Activated CD8-positive, alpha-beta memory T cell treated with anti-CD3 and anti-CD28 coated beads for 4 hours (primary cell): ENCODE measurements at places on chromosomes 4 and X.

- DNase-seq = no peak
These were observed 1068.4 kb upstream of the INTU start for GRCh38 chr4:126564283-126564854.

- no peak for DNase-seq
These were observed 173.5 kb downstream of the NKX6-1 start for GRCh38 chr4:84325625-84326024.

DNA sequence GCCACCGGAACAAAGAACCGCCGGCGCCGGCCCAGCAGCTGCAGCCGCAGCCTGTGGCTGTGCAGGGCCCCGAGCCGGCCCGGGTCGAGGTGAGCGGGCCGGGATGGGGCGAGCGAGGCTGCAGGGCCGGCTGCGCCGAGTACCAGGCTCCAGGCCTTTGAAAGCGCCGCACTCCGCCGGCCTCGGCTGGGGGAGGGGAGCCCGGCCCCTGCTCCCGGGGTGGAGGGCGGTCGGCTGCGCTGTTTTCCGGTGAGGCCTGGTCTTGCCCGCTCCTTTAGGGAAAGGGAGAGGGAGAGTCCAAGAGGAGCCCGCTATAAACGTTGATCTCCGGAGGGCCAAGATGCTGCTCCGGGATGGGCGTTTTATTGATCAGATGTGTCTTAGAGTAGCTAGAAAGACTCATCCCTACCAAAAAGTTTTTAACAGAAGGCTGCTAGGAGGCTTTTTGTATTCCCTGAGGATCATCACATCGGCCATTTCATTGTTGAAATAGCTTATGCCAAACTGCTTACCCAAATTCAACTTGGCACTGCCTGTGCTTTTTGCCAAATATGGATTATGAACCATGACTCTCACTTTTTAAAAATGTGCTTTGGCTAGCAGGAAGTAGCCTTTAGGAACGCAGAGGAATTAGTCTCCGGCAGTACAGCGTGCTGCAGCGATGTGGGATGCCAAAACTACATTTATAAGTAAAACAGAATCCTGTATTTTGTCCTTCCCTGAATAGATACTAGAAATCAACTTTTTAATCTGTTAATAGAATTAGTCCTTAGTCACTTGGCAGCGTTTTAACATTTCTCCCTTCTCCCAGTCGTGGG is 760 bp downstream of the TMEM165 start:
- no peak for DNase-seq

DNA sequence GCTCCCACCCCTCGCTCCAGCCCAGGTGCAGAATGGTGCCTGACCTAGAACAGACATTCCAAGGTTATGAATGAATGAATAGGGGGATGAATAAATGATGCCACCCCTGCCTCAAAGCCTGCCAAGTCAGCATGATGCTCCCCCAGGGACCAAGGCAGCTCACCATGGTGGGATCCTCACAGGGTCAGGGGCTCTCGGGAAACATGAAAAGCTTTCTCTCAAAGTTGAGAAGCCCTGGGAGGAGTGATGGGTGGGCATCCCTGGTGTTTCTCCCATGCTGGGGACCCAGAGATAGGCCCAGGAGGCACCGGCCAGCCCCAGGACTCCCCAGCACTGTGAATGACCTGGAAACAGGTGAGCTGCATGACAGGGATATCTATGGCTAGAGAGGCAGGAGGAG is 58.9 kb downstream of the HTRA3 start:
- DNase-seq = no peak

DNA sequence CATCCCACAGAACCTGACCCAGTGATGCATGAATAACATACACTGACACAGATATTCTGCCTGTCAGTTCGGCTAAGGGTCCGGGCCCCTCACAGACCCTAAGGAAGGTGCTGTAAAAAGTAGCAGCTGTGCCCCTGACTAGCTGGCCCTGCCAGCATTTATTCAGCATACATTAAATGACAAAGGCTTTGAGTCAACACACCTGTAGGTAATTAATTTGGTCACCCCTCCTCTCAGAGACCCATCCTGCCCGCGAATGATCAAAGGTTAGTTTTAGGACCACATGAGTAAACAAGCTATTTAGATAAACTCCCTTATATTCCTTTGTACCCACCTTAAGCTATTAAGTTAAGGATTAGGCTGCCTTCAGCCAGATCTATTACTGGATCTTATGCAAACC is 429.0 kb upstream of the NWD2 start:
- DNase-seq = no peak

DNA sequence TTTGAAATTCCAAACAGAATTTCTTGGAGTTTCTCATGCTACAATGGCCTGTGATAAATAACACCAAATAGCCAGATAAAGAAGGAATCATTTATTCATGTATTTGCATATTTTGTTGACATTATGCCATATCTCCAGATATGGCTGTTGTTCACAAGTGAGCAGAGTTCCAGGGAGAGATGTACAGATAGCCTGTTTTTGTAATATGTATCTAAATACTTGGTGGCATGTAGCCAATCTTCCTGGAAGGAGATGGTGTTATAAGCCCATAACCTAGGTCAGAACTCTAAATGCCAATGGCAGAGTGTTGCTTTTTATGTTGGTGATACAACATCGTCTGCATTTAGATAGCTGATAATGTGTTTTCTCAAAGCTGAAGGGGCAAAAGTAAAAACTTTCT is 292.2 kb downstream of the FBXO8 start:
- no peak for DNase-seq

GRCh38 chr4:85953651-85954018 is 406.2 kb downstream of the MAPK10 start:
- no peak for DNase-seq

- DNase-seq = no peak
These were observed 101.6 kb downstream of the PDE5A start for GRCh38 chr4:119526786-119527550.

DNA sequence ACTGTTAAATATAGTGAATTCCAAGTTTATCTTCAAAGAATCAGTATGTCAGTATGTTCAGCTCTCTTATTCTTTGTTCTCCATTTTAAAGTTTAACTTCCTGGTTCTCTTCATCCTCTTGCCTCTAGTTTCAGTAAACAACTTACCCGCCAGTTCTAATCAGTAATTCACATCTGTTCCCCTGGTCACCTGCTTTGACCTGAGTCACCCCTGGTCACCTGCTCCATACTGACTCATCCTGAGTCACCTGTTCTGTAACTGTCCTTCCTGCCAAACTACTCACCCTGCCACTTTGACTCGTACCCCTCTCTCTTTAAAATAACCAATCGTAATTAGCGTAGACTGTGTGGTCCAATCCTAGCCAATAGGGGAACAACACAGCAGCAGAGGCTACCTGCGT is 992.7 kb upstream of the HS3ST1 start:
- DNase-seq = no peak

- DNase-seq = no peak
These were observed 24.2 kb upstream of the ARHGEF9 start for GRCh38 chrX:63809173-63809572.

DNA sequence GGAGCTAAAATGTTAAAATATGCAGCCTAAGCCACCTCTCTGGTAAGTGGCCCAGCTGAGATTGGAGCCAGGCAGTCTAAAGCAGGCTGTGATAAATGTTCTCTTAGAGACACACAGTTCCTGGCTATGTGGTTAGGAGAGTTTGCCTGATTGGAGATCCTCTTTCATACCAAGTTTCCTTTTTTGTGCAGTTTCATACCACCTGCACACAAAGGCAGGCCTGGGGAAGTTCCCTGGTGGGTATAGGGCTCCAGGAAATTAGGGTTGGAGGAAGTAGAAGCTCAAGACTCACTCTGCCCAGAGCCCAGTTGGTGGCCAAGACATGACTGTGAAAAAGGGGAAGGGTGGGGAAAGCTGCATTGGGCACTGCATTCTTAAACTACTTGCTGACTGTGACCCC is 16.9 kb downstream of the CYBB start:
- no peak for DNase-seq

DNA sequence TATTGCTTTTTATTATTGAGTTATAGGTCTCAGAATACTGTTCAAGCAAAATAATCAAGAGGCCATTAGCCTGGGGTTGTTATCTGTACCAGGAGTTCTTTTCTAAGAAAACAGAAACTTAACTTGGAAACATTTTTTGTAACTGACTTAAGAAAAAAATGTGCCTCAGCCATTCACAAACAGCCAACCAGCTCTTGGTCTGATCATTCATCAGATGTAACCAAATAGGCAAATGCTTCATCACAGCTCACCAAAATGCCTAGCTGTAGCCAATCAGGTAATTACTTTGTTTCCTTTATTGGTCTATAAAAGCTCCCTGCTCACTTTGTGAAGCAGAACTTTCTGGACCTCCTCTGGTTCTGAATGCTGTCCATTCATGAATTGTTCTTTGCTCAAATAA is 387.7 kb downstream of the FAT4 start:
- DNase-seq = no peak

DNA sequence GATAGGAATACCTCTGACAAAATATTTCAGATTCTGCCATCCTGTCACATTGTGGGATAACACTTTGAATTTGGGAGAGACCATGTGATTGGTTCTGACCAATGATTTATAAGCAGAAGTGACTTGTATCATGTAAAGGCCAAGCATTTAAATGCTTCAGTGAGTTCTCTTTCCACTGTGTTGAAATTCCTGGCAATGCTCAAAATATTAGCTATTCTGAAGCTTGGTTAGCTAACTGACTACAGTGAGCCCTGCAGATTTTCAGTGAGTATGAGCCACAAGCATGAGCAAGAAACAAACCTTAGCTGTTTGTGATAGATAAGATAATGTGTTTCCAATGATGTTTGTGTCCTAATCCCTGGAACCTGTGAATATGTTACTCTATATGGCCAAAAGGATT is 562.8 kb upstream of the AADAT start:
- DNase-seq = no peak

GRCh38 chr4:28101583-28101982 is 1240.9 kb downstream of the STIM2 start:
- DNase-seq = no peak

DNA sequence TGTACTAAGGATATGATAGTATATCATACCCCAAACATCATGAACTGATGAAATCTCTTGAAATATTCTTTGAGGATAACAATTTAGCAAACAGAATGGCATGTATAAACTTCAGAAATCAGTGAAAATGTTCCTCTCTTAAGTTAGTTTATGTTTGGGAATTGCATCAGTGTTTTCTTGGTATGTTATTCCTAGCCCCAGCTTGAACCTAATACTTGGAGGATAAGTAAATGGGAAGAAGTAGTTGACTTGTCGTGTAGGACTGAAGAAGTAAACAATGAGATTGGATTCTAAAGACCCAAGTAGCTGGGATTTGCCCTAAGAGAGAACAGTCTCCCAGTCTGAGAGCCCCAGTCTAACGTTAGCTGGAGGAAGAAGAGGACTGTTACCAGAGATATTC is 355.7 kb downstream of the GALNTL6 start:
- no peak for DNase-seq

DNA sequence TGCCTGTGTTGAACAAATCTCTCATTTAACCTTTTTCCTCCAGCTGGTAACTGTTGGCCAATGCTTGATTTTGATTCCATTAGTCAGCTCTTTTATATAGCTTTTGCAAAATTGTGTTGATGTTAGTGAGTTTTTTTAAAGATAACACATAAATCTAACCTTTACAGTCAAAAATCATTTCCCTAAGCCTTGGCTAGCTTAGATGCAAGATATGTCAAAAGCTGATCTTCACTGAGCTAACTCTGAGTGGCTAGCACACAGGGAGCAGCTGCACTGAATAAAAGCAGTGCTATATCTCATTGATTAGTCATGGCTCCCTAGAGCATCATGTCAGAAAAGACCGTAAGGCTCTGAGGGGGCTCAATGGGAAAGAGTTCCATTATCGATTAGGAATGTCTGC is 78.7 kb downstream of the PPARGC1A start:
- DNase-seq = no peak

GRCh38 chr4:74317616-74318246 is 9.5 kb downstream of the EPGN start:
- no peak for DNase-seq

DNA sequence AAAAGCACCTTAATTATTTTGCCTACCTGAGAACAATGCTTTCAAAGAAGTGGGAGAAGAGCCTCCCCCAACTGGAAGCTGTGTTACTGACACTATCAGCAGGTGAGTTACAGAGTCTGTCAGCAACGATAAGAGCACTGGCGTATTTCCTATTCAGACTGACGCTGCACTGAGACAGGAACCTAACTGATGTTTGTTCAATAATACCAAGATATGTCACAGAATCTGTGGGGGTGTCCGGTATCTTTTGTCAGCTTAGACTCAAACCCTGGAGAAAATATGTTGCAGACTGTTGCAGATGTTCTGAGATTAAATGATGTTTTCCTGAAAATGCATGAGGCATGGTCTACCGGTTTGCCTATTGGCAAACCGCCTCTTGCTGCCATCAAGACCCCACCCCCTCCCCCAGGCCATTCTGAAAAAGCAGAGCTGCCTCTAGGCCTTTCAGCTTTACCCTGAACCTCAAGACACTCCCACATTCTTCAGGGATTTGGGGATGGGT is 115.2 kb upstream of the KIT start:
- DNase-seq = no peak

- DNase-seq = no peak
These were observed 53.8 kb downstream of the MTNR1A start for GRCh38 chr4:186501554-186501953.

GRCh38 chr4:182143086-182143821 is 99.9 kb upstream of the TENM3 start:
- DNase-seq = no peak

- no peak for DNase-seq
These were observed 473.0 kb downstream of the SPRY1 start for GRCh38 chr4:123869286-123870215.

DNA sequence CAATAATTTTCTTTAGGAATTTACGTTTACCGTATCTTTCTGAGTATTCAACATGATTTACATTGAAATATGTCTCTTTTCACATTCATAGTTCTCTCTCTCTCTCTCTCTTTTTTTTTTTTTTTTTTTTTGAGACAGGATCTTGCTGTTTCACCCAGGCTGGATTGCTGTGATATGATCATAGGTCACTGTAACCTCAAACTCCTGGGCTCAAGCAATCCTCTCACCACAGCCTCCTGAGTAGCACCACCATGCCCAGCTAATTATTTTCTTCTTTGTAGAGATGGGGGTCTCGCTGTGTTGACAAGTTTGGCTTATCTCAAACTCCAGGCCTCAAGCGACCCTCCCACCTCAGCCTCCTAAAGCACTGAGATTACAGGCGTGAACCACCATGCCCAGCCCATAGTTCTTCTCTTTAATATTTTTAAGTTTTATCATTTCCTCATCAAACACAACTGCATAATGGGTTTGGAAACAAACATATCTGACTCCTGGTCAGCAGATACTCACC is 9.8 kb downstream of the SRP72 start:
- DNase-seq = no peak

DNA sequence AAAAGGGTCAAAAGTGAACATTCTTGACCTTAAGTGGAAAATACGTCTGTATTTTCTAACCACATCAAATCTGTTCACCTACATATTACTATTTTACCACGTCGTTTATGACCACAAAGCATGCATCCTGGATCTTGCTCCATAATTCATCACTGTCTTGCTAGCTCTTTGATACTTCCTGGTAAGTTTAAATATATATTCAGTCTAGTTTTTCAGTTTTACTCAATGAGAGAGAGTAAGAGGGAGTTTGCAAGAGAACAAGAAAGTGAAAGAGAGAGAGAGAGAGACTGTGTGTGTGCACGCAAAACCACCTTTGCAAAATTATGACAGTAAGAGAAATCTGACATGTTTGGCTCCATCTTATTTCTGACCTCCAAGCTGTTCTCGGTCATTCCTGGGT is 173.7 kb upstream of the GALNTL6 start:
- DNase-seq = no peak

GRCh38 chr4:109990261-109991257 is 77.9 kb downstream of the EGF start:
- no peak for DNase-seq
